SHP77 treated with DMSO at 0.1 percent for 48 hours (cell line): ENCODE measurements at places on chromosomes 1 and 21.
A peak's percentile ranks its signal among the peaks of the same experiment; 100 is the strongest.

DNA sequence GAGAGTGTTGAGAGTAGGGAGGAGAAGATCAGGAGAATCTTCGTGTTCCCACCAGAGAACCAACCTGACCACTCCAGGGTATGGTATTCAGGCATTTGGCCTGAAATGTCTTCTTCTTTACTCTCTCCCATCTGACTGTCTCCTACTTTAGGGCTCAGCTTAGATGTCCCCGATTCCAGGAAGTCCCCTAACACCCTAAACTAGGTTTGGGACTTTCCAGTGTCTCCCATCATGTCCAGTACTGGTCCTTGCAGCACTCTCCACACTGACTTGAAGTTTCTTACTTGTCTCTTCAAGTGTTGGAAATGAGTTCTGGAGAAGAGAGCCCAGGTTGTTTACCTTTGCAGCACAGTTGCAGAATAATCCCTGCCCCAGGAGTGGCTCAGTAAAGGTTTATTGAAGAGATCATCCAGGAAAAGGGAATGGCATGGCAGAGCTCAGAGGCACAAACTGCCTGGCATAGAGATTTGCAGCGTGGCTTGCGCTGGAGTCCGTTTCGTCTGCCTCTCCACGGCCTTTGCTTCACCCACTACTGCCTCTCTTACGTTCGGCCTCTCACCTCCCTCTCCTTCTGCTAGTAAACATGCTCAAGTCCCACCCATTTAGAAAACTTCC is 6.2 kb upstream of the ELK4 start:
- no peak for DNase-seq

DNA sequence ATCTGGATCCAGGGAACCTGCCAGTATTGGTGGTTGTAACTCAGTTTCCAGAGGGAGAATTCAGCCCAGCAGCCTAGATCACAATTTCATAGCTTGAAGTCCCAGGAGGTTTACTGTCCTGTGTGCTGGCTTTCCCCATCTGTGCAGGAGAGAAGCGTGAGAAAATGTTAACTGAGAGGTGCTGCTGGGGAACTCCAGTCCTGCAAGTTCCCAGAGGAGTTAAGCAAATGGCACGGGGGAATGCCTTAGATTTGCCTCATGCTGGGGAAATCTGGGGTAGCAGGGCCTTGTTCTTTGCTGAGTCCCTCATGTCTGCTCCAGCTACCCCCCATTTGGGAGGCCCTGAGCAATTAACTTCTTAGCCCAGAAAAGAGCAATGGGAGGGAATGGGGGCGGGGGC is 25.1 kb upstream of the SLAMF6 start:
- no peak for DNase-seq

DNA sequence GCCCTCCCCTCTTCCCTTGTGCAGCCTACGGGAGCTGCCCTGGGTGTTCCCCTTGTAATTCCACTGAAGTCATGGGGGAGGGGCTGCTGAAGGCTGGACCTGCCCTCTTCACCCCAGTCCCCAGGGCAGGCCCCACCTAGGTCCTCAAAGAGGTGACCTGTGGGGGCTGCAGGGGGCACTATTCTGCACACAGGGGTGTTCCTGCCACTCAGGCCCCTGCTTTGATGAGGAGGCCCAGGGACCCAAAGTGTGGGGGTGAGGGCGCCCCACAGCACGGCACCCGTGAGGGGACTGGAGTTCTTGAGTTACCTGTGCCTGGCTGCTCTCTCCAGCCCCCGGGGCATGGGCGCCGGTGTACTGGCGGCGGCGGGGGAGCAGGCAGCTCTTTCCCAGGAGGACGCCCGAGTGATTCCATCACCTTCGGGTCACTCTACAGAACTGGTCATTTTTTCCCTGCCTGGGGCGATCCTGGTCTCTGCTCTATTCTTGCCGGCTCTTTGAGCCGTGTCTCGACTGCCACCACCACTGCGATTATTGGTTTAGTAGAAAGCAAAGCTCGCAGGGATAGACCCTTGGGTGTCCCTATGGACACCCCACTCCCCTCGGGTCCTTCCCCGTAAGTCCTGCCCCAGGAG is 6.9 kb upstream of the PRDM16 start:
- no peak for DNase-seq

GRCh38 chr1:42734201-42735035 is 5.6 kb downstream of the CLDN19 start:
- DNase-seq, result no peak

DNA sequence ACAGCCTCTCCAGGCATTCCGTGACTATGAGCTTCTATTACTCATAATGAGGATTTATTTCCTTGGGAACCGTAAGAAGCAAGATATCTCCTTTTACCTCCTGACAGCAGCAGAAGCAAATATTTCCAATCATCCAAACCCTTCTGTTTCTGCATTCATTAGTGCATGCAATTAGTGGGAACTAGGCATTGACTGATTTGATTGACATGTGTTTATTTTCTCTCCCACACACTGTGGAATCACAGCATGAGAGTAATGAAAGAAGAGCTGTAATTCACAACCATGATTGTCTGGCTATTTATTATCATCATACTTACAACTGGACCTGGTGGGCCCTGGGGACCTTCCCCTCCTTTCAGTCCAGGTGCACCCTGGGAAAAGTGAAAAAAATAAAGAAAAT is 146.8 kb downstream of the COL11A1 start:
- no peak for DNase-seq

DNA sequence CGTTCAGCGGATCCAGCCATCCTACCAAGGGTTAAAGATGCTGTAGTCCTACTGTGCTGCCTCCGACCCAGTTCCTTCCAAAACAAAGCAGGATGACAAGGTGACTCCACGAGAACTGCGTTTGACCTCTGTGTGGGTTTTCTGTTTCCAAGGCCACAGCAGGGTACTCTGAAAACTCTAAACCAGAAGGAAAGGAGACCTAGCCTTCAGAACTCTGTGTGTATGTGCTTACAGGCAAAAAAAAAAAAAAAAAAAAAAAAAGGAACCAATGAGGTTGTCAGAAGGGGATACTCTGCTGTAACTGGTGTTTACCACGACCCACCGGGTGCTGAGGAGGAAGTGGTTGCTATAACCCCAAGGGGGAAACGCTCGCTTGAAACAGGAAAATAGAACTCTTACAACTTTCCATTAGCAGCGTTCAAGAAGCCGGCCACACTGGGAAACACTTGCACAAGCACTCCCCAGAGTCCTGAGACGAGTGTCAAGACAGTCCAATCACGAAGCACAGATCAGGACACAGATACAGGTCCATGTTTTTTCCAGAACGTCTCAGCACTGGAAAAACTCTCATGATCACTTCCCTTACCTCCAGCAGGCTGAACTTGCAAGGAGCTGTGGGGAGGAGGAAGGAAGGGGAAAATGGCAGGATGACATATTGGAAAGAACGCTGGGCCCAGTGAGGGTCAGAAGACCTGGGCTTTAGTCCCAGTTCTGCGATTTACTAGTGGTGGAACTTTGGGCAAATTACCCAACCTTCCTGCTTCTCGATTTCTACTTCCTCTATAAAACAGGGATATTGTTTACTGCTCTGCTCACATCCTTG is 64.0 kb downstream of the ITPKB start:
- DNase-seq, result no peak

GRCh38 chr1:36367066-36367465 is 18.7 kb downstream of the STK40 start:
- DNase-seq, result no peak

DNA sequence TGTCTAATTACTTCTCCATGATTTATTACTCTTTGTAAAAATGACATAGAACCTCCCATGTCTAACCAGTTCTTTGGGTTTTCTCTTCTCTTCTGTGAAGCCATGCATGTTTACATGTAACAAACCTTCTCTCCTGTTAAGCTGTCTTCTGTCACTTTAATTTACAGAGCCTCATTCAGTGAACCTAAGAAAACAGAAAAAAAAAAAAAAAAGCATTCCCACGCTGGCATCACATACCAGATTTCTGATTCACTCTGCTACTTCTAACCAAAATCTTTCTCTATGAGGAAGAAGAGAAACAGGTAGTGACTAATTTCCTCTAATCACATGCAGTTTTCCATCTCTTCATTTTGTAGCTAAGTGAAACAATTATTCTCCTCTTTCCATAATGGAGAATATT is 141.4 kb upstream of the CXADR start:
- no peak for DNase-seq

- DNase-seq, result no peak
These were observed 55.8 kb downstream of the SLC9A1 start for GRCh38 chr1:27099135-27099586.

DNA sequence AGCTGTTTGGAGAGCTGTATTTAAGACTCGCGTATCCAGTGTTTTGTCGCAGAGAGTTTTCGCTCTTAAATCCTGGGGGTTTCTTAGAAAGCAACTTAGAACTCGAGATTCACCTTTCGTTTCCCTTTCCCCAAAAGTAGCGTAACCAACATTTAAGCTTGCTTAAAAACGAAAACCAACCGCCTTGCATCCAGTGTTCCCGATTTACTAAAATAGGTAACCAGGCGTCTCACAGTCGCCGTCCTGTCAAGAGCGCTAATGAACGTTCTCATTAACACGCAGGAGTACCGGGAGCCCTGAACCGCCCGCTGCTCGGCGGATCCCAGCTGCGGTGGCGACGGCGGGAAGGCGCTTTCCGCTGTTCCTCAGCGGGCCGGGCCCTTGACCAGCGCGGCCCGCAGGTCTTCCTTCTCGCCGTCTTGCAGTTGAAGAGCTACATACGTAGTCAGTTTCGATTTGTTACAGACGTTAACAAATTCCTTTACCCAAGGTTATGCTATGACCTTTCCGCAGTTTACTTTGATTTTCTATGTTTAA is 1.9 kb downstream of the OLIG1 start:
- DNase-seq, result no peak

GRCh38 chr1:15833069-15833679 is 14.3 kb upstream of the SPEN start:
- DNase-seq, result peak; percentile 28

DNA sequence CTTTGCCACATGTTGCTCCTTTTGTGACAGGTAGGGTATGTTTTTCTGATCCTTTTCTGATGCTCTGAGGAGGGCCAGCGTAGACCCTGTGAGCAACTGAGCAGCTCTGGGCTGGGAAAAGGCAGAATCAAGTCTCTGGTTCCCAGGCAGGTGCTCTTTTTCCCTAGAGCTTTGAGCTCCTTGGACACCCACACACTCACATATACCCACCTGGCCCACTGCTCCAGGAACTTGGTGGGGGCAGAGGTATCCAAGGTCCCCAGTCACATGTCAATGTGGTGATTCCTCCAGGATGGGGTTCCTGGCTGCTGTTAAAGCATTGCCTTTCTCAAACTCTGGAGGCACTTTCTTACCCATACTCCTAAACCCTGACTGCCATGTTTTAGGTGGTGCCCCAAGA is 5.4 kb downstream of the CD2 start:
- DNase-seq, result no peak

DNA sequence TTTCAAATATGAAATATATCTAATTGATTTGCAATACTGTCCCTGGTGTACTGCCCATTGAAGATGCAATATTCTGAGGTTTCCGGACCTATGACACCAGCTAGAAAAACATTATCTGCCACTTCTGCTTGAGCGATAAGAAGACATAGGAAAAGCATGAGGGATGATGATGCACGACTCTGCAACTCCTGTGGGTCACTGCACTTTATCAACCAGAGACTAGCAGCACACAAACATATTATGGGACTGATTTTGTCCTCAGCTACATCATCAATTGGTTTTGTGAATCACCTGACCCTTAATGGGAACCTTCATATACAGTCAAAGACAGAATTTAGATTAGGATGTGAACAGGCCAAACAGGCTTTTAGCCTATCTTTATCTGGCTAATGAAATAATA is 13.8 kb upstream of the KCNA3 start:
- no peak for DNase-seq

- DNase-seq, result no peak
These were observed 101.4 kb upstream of the OLFM3 start for GRCh38 chr1:102098081-102098480.

GRCh38 chr1:92134331-92134730 is 54.2 kb downstream of the BTBD8 start:
- no peak for DNase-seq

GRCh38 chr1:42913426-42914091 is 45.1 kb downstream of the SLC2A1 start:
- peak; percentile 53 for DNase-seq

DNA sequence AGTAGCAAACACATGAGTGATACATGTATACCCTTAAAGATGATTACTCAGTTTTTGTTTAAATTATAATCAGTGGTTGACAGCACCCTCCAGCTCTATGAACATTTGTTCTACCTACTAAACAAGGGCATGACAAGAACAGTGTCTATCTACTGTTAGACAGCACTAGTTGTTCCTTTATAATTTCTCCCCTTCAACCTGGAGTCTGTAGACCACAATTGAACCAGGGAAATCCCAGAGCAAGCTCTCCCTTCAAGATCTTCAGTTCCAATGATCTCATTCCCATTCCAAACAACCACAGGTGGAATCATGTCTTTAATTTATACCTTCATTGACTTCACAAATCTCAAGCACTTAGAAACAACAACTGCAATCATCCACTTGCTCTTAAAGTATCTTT is 216.1 kb downstream of the HHIPL2 start:
- DNase-seq, result no peak

DNA sequence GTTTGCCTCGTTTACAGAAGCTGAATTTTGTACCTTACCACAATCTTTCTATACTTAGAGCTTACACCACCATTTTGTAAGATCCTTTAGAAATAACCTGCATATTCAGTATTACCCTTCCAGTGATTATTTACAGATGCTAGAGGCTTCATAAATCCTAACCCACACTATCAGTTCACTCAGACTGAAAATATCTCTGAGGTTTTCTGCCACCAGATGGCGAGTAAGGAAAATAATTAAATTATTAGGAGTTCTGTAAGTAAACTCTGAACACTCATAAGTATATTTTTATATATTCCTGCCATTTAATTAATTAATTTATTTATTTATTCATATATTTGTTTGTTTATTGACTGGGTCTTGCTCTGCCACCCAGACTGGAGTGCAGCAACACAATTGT is 1635.2 kb downstream of the PLA2G4A start:
- no peak for DNase-seq

- no peak for DNase-seq
These were observed 887 bp downstream of the SLC19A2 start for GRCh38 chr1:169484683-169485430.

- DNase-seq, result no peak
These were observed 497 bp upstream of the C1orf115 start for GRCh38 chr1:220689666-220690065.

DNA sequence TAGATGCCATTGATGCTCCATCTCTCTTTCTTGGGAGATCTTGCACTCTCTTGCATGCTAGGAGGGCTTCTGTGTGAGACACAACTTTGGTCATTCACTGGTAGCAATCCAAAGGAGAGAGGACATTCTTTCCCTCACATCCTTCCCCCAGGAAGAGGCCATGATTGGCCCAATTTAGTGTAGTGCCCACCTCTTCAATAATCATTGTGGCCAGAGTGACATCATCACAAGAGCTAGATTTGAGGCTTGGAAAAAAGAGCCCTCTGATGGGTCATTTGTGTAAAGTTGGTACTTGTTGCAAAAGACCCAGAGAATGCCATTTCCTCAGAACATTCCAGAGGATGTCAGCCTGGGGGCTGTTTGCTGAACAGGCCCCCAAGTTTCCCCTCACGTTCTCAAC is 30.2 kb downstream of the S100A6 start:
- no peak for DNase-seq

DNA sequence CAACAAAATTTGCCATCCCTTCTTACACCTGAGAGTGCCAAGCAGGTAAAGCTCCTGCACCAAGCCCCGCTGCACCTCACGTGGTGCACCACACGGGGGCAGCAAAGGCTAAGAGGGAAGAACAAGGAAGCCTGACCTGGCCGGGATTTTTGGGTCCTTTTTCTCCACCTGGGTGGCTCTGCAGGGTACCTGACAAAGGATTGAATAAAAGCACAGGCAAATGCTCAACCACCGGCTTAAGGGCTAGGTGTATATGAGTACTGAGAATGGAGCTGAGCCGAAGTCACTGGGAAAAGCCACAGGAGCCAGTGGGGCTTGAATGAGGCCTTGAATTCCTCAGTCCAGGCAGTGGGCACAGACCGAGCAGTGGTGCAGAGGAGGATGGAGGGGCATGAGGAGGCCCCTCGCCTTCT is 36.4 kb downstream of the ZNF697 start:
- DNase-seq, result no peak
